ENCODE measurements at places on chromosomes 2 and 18. TPM values are rescaled to one million over a fixed set of nuclear protein-coding genes. Genes with fewer than 3 reads are reported as not detected.

MAT2A gene
- 234 TPM for total RNA-seq

TCF7L1 gene
- 3.0 TPM for total RNA-seq

TM4SF20 gene
- not detected for total RNA-seq

DYSF gene
- total RNA-seq, result 5.0 TPM

LYPD1 gene
- total RNA-seq, result not detected

REG1A gene
- total RNA-seq, result not detected

HDAC4 gene
- total RNA-seq, result 72.8 TPM

AFF3 gene
- total RNA-seq, result 3.6 TPM

VIL1 gene
- 0.85 TPM for total RNA-seq

CCDC150 gene
- total RNA-seq, result 2.0 TPM

CAPG gene
- total RNA-seq, result 139 TPM

ALS2 gene
- 24.9 TPM for total RNA-seq

NTSR2 gene
- total RNA-seq, result not detected

ESCO1 gene
- 23.5 TPM for total RNA-seq

CYP27C1 gene
- 12.7 TPM for total RNA-seq

TRPM8 gene
- total RNA-seq, result 0.72 TPM

RDH14 gene
- 15.3 TPM for total RNA-seq

GKN1 gene
- not detected for total RNA-seq

SH3RF3 gene
- total RNA-seq, result 6.1 TPM

CD302 gene
- total RNA-seq, result 20.7 TPM

COL4A3 gene
- total RNA-seq, result 0.26 TPM

STPG4 gene
- total RNA-seq, result 0.49 TPM

GDF7 gene
- total RNA-seq, result 3.1 TPM

ASPRV1 gene
- 727 TPM for total RNA-seq

BMP10 gene
- total RNA-seq, result not detected

CRACDL gene
- 11.0 TPM for total RNA-seq

ATP5MC3 gene
- total RNA-seq, result 150 TPM

SPR gene
- total RNA-seq, result 14.2 TPM

BBS5 gene
- 24.1 TPM for total RNA-seq

FBLN7 gene
- total RNA-seq, result 2.5 TPM

GALR1 gene
- total RNA-seq, result not detected

HOXD4 gene
- not detected for total RNA-seq

IGFBP5 gene
- 79.1 TPM for total RNA-seq

GALNT5 gene
- 0.40 TPM for total RNA-seq

DSC2 gene
- 30.8 TPM for total RNA-seq

B3GNT7 gene
- 1.5 TPM for total RNA-seq

TEKT4 gene
- not detected for total RNA-seq

MAB21L4 gene
- total RNA-seq, result 28.7 TPM

SPP2 gene
- total RNA-seq, result not detected

FBXO48 gene
- 2.2 TPM for total RNA-seq

PPM1G gene
- 50.4 TPM for total RNA-seq

FIGN gene
- 1.9 TPM for total RNA-seq

CHRND gene
- total RNA-seq, result not detected

CAMKMT gene
- total RNA-seq, result 15.3 TPM

All from suprapubic skin (tissue), 4 donors.